ENCODE measurements at places on chromosomes 12 and 14. TPM values are rescaled to one million over a fixed set of nuclear protein-coding genes. Genes with fewer than 3 reads are reported as not detected.

GRCh38 chr14:69354383-69355153 is 43.5 kb downstream of the ERH start:
- peak; percentile 90 for DNase-seq

GRCh38 chr12:93722835-93723567 is 45.8 kb downstream of the CRADD start:
- no peak for DNase-seq

DNA sequence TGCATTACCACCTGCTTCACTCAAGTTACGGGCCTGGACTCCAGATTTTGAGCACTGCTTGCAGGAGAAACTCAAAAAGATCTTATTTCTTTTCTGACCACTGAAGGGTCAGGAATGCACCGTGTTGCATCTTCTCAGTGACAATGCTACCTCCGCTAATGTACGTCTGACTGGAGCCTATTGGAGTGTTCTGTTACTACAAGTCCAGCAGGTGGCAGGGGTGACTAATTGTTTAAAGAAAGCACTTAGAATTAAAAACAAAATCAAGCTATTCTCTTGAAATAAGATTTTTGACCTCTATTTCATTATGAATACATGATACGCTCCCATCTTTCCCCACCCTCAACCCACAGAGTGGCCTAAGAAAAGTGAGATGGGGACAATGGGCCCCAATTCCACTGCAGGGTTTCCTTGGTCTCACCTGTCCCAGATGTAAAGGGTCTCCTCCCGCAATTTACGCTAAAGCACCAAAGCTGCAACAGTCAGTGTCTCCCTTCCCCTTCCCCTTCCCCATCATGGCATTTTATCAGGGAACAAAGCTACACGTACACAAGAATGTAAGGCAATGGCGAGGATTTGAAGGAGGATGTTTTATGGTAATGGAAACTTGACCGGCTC is 2.2 kb downstream of the TBPL2 start:
- DNase-seq: peak; percentile 32

- no peak for DNase-seq
Observed at GRCh38 chr14:46250113-46250703, 401.4 kb downstream of the RPL10L start.

- DNase-seq: no peak
Observed at GRCh38 chr14:101074196-101075024, 170.9 kb upstream of the RTL1 start.

GRCh38 chr12:101599771-101600484 is 5.2 kb downstream of the MYBPC1 start:
- no peak for DNase-seq

DNA sequence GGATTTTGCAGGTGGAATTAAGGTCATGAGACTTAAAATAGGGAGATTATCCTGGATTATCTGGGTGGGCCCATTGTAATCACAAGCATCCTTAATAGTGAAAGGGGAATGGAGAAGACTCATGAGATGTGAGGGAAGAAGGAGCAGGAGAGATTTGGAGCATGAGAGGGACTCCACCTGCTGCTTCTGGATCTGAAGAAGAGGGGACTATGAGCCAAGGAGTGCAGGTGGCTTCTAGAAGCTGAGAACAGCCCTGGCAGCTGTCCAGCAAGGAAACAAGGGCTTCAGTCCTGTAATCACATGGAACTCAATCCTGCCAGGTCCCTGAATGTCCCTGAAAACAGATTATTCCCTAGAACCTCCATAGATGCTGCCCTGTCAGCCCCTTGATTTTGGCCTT is 67.8 kb downstream of the PELI2 start:
- no peak for DNase-seq

The C12orf42 gene
- not detected for total RNA-seq

The MUCL1 gene
- total RNA-seq: not detected

The OR6J1 gene
- total RNA-seq: not detected

The TRPV4 gene
- not detected for total RNA-seq
